ENCODE measurements at places on chromosomes 1 and 21.

GRCh38 chr21:32184485-32184884, 94.4 kb downstream of the MIS18A start:
- DNase-seq, result no peak

GRCh38 chr1:156509424-156510034, 9.0 kb upstream of the MEF2D start:
- no peak for DNase-seq

GRCh38 chr1:51768971-51769588, 109.4 kb downstream of the NRDC start:
- peak; percentile 32 for DNase-seq

DNA sequence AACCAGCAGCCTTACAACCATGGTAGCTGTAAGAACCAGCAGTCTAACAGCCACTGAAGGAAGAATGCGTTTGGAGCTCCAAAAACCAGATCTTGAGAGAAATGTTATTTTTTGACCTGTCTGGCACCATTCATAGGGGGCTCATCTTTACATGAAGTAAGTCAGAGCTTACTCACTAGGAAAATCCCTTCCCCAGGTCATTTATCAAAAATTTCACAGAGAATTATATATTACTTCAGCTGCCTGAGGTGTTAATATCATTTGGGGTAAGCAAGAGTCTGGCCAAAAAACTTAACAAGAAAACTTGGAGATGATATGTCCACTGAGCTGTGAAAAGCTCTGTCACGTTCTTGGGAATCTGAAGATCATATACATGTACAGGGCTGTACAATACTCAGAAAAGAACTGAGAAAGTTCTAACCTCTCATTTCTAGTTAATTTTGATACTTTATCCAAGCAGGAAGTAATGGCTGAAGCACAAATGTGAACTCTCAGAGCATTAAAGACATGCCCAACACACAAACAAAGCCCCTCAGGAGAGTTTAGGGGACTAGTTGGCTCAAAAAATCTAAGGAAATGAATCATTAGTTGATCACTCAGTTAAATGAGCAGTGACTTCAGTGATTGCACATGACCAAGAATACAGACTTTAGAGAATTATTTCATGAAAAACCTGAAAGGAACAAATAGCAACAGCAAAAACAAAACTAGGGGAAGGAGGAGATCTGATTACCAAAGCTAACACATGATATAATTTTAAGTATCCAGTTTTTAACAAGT, 681.1 kb downstream of the LTN1 start:
- no peak for DNase-seq

GRCh38 chr1:221279146-221279545, 399.9 kb downstream of the HLX start:
- DNase-seq, result no peak

GRCh38 chr1:147840909-147841308, 61.7 kb upstream of the GJA8 start:
- DNase-seq, result peak; percentile 20

GRCh38 chr1:205545001-205545919, 40.8 kb downstream of the CDK18 start:
- DNase-seq, result no peak

DNA sequence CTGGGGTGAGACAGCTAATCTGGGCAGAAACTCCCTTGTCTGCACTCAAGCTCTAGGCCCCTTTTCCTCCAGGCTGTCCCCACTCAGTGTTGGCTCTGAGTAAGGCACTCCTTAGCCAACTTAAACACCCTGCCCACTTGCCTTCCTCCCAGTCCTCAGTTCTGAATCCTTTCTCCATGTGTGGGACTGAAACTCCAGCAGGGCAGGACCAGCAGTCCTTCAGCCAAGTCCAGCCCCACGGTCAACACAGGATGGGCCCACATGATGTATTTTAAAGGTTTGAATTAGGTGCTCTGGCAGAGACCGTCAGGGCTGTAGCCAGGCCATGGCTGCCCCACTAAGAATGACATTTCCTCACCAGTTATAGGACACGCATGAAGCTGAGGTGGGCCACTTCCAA, 107.8 kb downstream of the EDEM3 start:
- DNase-seq, result no peak

DNA sequence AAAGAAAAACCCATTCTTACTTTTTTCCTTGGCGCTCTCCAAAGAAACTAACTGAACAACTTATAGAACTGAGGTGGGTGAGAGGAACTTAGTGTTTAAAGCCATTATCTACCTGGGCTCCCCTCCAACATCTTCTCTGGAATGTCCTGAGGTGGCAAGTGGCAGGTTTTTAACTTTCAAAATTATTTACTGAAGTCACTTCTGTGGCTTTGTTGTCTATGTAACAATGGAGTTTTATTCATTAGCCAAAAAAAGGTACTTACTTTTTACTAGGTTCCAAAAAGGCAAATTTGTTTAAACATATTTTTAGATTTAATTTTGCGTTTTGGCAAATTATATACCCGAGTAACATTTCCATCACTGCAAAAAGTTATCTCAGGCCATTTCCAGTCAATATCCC, 2.4 kb downstream of the ENO1 start:
- DNase-seq, result no peak

DNA sequence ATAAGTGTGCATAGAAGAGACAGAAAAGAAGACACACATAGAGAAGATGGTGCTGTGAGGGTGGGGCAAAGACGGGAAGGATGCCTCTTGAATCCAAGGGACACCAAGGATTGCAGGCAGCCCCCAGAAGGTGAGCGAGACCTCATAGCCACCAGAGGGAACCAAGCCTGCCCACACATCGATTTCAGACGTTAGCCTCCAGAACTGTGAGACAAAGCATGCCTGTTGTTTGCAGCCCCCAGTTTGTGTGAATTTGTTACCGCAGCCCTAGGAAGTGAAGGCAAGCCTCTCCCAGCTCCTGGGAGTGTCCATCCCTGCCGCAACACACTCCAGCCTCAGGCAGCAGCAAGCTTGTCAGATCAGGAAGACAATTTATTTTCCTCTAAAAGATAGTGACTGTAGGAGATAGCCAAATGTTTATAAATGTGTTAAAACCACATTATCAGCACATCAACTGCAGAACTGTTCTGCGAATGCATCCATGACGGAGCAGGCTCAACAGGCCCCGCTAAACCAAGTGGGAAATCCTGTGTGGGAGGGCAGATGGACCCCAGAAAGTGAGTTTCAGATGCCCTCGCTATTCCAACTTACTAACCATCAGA, 543.3 kb downstream of the MATN1 start:
- no peak for DNase-seq

DNA sequence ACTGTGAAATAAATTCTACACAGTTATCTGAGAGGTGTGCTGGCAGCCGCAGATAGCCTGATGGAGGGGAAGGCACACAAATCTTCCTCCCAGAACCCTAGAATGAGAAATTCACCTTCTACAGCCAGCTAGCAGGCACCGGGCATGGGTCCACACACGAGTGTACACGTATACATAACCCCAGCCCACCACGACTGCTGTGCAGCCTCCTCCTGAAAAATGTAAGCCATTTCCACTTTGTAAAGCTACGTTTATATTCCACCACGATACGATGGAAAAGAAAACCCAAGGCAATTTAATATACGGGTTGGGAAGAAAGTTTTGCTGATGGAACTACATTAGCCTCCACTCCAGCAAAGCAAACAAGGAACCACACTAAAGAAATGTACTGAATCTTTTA, 1.8 kb downstream of the BTG3 start:
- DNase-seq, result no peak

GRCh38 chr1:27339213-27339612, 2.6 kb upstream of the SYTL1 start:
- DNase-seq, result no peak

GRCh38 chr1:224502459-224503160, 68.0 kb upstream of the WDR26 start:
- no peak for DNase-seq

GRCh38 chr1:223289621-223290020, 74.4 kb downstream of the SUSD4 start:
- no peak for DNase-seq

- no peak for DNase-seq
Observed at GRCh38 chr1:33519240-33519884, 46.9 kb downstream of the ZSCAN20 start.

DNA sequence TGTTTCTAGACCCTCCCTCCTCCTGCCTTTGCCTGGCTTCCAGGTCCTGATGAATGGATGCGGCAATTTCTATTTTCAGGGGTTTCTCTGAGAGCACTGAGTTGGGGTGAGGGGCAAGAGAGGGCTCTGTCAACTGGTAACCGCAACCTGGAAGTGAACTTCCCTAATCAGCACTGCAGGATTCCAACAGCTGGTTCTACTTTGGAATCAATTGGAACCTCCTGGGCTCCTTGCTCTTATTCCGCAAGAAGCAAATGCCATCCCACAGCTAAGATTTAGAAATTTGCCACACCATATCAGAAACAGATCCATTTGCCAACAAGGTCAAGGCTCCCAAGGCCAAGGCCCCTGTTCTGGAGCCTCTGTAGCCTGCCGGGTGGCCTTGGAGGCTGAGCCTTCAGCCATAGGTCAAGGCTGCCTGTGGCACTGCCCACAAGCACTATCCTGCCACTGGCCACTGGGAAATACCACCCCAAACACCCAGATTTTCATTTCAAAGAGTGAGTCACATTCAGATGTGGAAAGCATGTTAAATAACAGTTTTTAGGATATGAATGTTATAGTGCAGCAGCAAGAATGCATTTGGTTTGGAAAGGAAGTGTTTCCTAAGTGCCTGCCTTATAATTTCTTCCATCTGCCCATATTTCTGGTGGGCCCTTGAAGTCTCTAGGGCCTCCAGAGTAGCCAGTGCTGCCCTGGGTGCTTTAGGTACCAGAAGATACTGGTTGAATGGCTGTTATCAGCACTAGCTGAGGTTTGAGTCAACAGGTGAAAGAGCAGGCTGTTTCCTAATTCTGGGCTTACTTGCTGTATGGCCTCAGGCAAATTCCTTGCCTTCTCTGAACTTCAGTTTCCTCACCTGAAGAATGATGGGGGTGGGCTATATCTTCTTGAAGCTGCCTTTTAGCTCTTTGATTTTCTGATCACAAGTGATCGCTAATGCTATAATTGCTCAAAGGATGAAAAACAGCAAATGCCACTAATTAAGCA, 56.3 kb upstream of the JUN start:
- no peak for DNase-seq

- DNase-seq, result no peak
Observed at GRCh38 chr1:48683839-48684238, 92.9 kb downstream of the BEND5 start.

DNA sequence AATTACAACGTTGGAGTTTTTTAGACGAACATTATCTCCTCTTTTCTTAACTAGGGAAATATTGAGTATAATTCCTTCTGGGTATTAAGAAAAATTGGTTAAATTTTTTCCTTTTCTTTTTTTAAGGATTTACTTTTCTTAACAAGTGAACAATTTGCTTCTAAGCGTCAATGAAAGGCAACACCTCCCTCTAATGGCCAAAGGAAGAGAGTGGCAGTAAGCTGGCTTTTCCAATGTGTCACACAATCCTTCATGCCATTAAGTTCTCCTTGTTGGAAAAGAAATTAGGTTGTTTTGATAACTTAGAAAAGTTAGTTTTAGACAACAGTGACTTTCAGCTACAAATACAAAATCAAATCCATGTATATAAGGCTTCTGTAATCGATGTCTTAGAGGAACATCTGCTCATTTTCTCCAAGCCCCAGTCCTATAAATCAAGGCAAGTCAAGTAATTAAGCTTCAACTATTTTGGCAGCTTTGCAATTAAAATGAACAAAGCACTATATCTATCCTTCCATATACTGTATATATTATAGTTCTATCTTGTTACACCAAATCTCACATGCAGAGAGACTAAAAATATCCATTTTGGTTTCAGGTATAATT, 62.8 kb downstream of the EDEM3 start:
- DNase-seq, result no peak

DNA sequence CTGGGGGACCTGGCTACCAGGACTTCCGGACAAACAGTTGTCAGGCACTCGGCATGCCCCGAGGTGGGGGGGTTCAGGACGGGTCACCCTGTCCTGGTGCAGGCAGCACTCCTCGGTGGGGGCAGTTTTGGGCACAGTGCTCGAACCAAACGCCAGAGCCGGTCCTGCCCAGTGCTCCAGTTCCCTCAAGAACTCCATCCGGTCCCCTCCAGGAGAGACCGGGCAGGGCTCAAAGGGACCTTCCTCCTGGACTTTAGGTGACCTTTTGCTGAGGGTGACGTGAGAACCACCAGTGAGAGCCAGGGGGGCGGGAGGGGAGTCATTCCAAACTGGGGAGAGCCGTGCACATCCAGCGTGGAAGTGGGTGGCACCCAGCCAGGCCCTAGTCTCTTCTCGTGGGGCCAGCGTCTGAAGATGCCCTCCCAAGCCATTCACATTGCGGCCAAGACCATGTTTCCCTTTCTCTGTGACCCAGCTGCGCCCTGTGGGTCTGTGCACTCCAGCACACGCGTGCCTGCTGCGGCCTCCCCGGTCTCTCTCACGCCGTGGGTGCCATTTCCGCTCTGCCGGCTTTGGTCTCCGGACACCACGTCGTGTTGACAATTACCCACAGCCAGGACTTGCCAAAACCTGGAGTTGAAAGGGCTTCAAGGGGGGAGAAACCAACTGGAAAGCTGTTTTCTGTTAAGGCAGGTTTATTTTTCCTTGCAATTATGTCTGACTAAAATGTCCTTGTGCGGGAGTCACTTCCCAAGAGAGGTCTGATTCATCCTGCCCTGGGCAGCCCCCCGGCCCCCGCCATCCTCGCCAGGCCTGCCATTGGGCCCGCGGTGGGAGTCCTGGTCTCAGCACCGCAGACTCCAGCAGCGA, 178.8 kb upstream of the ARHGEF16 start:
- DNase-seq, result no peak

- DNase-seq, result no peak
Observed at GRCh38 chr1:1336931-1337792, 6.1 kb downstream of the TAS1R3 start.
